Parietal lobe (tissue), 2 donors: ENCODE measurements at places on chromosomes 3 and 15. TPM values are rescaled to one million over a fixed set of nuclear protein-coding genes. Genes with fewer than 3 reads are reported as not detected.

Gene NANOGP8
- not detected for total RNA-seq

Gene SERINC4
- not detected for total RNA-seq

Gene WDR5B
- 8.8 TPM for total RNA-seq

Gene LYSMD2
- 16.6 TPM for total RNA-seq

Gene SERPINI2
- 2.2 TPM for total RNA-seq

Gene LRRC15
- not detected for total RNA-seq

Gene ARGFX
- not detected for total RNA-seq

Gene ZPLD1
- not detected for total RNA-seq

Gene GATA2
- 0.31 TPM for total RNA-seq

Gene PLIN1
- total RNA-seq = 0.31 TPM

Gene ARRDC4
- 43.8 TPM for total RNA-seq

Gene SLC6A11
- total RNA-seq = 33.5 TPM

Gene GPR149
- total RNA-seq = 1.9 TPM

Gene FANCD2
- 7.8 TPM for total RNA-seq

Gene COPB2
- total RNA-seq = 108 TPM

Gene CKMT1B
- 11.9 TPM for total RNA-seq

Gene RPL15
- total RNA-seq = 2,360 TPM

Gene RPL22L1
- total RNA-seq = 14.7 TPM

Gene IL12A
- 1.6 TPM for total RNA-seq

Gene RHOV
- 8.1 TPM for total RNA-seq

Gene P3H2
- 4.7 TPM for total RNA-seq

Gene PLA1A
- total RNA-seq = 0.31 TPM

Gene ADAM10
- 123 TPM for total RNA-seq

Gene GOLGA6B
- not detected for total RNA-seq

Gene SLC35G2
- 14.4 TPM for total RNA-seq
